ENCODE measurements at places on chromosomes 2 and 18.

DNA sequence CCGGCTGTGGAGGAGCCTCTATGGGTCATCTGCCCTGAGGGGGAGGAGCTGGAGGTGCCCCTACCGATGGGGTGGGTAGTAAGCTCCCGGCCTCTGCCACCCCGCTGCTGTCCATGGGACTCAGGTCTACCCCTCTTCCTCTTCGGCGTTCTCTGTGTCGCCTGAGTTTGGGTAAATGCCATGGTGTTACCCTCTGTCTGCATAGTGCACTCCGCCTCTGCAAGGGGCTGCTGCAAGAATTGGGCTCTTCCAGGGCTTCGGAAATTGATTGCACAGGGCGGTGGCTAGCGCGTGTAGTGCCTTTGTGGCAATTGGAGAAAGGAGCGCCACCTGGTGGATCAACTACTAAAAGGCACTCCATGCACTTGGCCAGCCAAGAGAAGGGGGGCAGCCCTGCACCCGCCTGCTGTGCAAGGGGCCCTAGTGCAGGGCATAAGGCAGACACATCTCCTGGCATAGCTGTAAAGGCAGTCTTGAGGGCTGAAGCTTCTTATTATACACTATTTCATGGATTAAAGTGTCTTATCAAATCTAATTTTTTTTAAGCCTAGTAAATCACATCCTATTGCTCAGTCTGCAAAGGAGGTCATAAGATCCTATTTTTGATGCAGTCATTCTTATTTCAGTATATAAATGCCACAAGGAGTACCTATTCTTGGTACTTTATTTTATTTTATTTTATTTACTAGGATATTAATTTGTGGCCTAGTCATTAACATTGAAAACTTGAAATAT lies 308.9 kb downstream of the PDE11A start:
- peak; percentile 80 for DNase-seq

DNA sequence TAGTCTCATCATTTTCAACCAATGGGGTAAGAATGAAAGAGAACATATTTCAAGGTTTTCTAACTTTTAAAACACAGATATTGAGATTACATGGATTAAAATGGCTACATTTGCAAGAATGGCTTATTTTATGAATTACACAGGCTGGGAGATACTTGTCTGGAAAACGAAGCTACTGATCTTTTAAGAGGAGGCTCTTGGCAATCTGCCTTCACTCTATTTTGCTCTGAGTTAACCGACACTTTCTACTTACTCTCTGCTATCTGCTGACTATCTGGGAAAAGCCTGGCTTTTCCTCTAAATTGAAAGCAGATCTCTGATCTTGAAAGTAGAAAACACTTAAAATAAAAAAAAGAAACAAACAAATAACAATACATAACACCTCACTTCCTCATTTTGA lies 325.4 kb upstream of the LINC00305 start:
- DNase-seq, result no peak

GRCh38 chr2:215619989-215620388 lies 184.1 kb upstream of the FN1 start:
- no peak for DNase-seq

GRCh38 chr2:200252265-200253067 lies 54.0 kb upstream of the SPATS2L start:
- peak; percentile 66 for DNase-seq

DNA sequence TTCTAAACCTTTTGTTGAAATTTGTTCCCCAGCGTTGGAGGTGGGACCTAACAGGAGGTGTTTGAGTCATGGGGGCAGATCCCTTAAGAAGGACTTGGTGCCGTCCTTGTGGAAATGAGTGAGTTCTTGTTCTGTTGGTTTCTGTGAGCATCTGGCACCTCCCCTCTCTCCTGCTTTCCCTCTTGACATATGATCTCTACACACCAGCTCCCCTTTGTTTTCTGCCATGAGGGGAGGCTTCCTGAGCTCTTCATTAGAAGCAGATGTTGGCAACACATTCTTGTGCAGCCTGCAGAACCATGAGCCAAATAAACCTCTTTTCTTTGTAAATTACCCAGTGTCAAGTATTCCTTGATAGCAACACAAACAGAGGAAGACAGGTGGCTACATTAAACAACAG lies 23.8 kb downstream of the NABP1 start:
- no peak for DNase-seq

DNA sequence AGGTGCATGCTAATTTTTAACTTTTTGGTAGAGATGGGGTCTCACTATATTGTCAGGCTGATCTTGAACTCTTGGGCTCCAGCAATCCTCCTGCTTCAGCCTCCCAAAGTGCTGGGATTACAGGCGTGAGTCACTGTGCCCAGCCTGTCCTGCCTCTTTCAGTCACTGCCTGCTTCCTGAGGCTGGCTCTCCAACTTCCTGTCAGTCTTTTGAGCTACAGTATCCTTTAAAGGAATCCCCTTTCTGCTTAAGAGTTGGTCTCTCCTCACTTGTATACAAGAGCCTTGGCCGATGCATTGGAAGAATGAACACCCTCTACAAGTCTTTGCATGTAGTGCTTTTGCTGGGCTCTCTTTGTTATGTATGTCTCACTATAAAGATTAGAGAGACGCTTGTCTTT lies 88.4 kb upstream of the SMAD2 start:
- DNase-seq, result no peak

DNA sequence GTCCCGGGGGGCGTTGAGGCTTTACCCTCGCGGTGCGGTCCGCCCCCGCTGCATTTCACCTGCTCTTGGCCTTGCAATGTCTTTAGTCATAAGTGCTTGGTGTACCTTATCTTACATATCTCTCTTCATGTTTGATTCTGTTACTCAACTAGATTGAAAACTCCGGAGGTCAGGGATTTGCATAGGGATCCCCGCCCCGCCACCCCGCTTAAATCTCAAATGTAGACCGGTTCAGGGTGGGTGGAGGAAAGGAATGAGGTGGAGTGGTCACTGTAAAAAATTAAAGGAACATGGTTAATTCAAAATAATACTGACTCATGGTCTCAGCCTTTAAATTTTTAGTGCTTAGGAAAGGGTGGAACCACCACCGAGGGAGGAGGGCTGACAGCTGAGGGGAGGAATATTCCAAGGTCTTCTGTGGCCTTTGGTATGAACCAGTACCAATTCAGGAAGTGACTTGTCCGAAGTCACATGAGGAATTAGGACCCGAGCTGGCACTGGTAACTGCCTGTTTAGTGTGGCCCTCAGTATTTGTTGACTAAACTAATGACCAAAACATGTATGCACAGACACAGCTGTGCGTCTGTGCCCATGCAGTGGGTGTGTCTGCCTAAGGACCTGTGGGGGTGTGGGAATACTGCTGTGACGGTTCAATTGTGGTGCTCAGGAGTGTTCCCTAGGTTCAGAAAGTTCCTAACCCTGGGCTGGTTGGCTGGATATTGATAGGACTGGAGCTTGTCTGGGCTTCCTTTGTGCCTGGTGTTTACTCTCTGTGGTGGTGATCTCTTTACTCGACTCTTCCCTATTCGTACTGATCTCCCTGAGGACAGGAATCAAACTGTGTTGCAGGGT lies 1.0 kb downstream of the PLEKHB2 start:
- peak; percentile 49 for DNase-seq

GRCh38 chr2:218748741-218749441 lies 33.1 kb upstream of the CYP27A1 start:
- DNase-seq, result no peak

- DNase-seq, result no peak
Measured at GRCh38 chr2:195594248-195594647, 62.8 kb upstream of the SLC39A10 start.

GRCh38 chr2:128375454-128375853 lies 56.8 kb upstream of the HS6ST1 start:
- peak; percentile 28 for DNase-seq

DNA sequence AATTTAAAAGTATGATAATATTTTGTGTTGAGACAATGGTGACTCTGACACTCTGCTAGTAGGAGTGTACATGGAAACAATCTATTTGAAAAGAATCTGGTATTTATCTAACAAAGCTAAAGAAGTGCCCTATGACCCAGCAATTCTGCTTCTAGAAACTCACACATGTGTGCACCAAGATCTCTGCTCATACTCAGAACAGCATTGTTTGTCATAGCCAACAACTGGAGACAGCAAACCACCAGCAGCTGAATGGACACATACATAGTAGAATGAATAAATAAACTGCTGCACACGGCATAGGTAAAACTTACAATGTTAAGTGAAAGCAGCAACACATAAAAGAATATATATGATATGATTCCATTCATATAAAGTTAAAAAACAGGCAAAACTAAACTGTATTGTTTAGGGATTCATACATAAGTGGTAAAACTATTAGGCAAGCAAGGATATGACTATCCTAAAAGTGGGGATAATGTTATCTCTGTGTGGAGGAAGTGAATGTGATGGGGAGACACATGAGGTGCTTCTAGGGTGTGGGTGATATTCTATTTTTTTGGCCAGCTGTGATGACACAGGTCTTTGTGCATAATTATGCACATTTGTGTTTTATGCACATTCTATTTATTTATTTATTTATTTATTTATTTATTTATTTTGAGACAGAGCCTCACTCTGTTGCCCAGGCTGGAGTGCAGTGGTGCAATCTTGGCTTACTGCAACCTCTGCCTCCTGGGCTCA lies 71.1 kb downstream of the RFTN2 start:
- no peak for DNase-seq

DNA sequence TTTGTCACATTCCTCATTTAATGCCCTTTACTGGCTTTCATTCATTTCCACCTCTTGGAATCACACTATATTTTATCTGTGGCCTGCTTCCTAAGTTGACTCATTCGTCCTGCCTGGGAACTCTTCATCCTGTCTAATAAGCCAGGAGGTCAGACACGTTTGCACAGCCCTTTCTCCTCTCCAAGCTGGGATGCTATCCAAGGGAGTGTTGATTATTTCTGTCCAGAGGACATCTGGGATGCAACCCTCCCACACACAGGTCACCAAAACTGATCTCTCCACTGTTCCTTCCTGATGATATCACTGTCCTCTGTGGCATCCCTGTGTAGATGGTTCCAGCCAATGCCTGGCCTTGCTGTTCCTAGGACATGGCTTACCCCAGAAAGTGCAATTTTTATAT lies 79.8 kb upstream of the NOSTRIN start:
- peak; percentile 56 for DNase-seq

DNA sequence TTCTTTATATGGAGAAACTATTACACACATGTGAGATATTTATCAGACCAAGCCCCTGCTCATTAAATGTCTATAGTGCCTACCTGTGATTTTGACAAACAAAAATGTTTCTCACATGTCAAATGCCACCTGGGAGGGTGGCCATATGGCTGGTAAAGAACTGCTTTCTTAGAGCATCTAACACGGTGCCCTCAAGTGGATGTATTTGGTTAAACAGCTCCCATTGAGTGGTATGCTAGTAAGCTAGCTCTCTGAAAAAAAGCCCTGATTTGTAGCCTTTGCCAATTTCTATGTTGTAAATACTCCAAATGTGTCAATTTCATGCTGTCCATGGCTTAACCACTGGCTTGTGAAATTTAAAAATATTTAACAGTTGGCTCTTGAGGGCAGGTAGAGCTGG lies 94.6 kb downstream of the PMAIP1 start:
- DNase-seq, result no peak

DNA sequence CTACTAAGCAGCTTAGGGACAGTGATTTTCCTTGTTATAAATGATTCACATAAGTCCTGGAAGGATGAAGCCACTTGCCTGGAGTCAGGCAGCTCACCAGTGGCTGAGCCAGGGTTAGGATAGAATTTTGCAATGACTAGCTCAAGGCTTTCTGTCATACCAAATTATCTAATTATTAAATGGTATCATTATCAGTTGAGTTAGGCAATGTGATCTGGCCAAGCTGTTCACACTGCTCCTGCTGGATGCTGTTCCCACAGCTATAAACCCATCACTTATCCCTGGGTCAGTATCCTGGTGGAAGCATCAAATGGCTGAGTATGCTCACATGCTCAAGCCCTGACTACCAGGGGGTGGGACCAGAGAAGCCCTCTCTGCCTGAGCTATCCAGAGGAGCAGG lies 235.2 kb downstream of the MTX2 start:
- DNase-seq, result no peak

Data from femur (tissue), 1 donor.